CD4-positive, alpha-beta T cell treated with Interleukin-17A for 1 hour (primary cell): ENCODE measurements at places on chromosomes 7 and 10.

GRCh38 chr10:29481906-29482440 lies 152.8 kb downstream of the SVIL start:
- no peak for DNase-seq

DNA sequence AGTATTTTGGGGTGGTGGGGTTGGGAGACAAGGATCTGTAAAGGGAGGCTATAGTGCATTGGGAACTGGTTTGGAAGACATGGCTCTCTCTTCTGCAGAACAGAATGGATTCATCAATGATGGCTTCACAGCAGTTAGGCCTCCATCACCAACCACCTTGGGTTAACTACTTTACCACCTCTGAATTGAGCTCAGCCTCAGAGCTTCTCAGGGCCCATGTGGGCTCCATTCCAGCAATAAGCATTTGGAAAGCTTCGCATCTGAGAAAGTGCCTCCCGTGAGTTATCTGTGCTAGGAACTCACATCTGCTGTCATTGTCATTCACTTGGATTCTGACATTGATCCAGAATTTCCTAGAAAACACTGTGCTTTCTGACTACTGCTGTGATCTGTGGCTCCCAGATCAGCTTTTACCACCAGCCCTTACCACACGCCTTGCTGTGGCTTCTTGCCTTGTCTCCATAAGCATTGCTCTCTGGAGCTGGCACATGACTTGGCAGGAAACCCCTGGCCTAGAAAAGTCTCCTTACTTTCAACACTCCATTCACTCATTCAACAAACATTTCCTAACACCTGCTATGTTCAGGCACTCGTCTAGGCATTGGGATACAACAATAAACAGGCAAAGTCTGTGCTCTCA lies 70.7 kb upstream of the ADO start:
- no peak for DNase-seq

- no peak for DNase-seq
Measured at GRCh38 chr7:13749636-13750035, 239.8 kb downstream of the ETV1 start.

GRCh38 chr10:103769176-103769575 lies 86.2 kb downstream of the SH3PXD2A start:
- DNase-seq, result no peak

DNA sequence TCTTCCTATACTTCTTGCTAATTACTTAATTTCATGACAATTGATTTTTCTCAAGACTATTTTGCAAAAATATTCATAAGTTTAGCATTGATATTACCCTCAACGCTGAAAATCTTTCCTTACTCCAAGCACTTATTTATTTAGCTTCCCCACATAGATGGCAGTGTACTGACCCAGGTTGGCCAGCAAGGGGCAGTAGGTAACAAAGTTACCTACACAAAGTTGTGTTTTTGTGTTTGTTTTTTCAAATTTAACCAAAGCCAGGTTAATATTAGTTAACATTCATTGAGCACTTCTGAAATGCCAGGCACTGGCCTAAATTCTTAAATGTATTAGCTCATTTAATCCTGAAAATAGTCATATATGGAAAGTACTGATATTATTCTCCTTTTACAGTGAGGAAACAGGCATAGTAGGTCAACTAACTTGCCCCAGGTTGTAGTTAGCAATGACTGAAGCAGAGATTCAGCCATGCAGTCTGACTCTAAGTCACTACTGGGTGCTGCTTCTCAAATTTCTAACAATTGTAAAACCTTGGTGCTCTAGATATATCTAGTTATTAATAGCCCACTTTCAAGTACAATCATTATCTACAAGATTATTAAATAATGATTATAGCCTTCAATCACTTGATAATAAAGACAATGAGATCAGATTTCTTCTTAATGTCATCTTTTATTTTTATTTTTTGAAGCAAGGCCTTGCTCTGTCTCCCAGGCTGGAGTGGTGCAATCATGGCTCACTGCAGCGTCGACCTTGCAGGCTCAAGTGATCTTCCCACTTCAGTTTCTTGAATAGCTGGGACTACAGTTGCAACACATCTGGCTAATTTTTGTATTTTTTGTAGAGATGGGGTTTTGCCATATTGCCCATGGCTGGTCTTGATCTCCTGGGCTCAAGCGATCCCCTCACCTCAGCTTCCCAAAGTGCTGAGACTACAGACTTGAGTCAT lies 5.8 kb upstream of the GGCT start:
- peak; percentile 47 for DNase-seq

DNA sequence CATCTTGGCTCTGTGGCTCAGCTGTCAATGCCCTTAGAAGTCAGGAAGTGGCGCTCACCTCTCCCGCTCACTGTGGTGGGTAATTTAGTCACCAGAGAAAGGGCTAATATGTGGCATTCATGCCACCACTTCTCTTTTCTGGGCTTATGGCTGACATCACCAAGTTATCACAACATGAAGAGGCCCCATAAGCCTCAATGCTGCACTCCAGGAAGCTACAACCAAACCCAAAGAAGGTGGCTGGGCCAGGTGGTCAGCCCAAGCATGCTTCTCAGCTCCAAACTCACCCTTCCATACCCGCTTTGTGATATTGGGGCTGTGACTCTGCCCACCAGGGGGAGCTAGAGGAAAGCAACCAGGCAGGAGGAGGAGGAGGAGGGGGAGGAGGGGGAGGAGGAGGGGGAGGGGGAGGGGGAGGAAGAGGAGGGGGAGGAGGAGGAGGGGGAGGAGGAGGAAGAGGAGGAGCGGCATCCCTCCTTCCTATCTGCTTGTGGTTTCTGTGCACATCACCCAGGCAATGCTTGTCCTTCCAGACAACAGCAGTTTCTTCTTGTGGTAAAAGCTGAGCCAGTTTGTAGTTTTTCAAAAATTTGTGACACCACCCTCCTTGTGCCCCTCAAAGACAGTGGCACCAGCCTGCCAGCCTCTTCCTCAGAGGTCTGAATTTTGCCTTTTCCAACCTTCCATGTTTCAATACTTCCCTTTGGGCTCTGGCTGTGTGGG lies 42.1 kb downstream of the CYP26A1 start:
- DNase-seq, result peak; percentile 74

DNA sequence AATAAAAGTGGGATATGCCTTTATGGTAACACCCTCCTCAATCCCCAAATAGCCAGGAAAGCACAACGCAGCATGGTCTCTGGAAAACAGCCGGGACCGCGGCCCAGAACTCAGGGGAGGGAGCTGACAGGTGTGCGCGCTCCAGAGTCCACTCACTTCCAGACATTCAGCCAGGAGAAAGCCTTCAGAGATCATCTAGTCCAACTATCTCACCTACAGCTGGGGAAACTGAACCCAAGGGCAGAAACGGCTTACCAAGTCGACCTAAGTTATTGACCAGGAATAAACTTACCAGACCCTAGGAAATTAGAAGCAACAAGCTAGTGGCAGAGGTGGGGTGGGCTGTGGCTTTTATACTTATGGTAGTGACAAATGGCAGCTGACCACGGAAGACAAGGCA lies 16.4 kb downstream of the GSDME start:
- no peak for DNase-seq

DNA sequence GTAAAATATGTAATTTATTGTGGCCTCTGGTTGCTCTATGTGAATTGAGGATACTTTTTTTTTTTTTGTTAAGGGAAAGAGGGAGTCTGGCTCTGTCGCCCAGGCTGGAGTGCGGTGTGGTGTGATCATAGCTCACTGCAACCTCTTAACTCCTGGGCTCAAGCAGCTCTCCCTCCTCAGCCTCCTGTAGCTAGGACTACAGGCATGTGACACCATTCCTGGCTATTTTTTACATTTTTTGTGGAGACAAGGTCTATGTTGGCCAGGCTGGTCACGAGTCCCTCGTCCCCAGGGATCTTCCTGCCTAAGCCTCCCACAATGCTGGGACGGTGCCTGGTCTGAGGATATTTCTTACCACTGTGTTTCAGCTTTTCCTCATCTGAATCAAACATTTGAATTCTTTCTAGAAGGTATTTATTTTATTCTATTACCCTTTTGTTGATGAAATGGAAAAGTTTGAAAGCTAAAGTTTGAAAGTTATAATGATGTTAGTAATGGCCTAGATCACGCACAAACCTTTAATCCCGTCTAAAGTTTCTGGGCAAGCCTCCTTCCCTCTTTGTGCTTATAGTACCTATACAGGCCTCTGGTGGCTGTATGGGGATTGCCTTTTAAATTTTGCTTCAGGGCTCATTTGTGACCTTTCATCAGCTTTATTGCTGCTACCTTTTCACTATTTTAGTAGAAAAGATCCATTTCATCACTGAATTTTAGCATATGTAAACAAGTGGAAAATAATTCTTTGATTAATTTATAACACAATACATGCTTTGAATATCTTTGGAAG lies 2.0 kb downstream of the IFRD1 start:
- DNase-seq, result no peak
